Stimulated activated CD4-positive, alpha-beta T cell treated with anti-CD3 and anti-CD28 coated beads, Interleukin-1b, Interleukin-23, amount 100 ng/mL, for 1 hour (primary cell): ENCODE measurements at places on chromosomes 1 and 21.

DNA sequence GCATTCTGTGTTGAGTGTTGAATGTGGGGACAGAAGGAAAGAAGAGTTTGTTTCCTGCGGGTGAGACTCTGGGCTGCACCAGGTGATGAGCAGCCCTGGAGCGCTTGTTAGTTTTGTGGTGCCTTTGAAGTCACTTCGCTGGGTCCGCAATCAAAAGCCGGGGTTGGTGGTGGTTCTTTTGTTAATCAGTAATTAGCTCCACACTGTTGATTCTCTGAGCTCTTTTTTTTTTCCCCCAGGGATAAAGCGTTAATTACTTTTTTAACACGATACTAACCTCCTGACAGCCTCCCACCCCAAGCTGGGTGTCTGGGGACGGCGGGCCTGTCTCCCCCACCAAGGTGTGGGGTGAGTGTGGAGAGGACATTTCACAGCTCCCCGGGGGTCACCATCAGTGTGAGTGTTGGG lies 56.6 kb downstream of the AGPAT3 start:
- DNase-seq = no peak

DNA sequence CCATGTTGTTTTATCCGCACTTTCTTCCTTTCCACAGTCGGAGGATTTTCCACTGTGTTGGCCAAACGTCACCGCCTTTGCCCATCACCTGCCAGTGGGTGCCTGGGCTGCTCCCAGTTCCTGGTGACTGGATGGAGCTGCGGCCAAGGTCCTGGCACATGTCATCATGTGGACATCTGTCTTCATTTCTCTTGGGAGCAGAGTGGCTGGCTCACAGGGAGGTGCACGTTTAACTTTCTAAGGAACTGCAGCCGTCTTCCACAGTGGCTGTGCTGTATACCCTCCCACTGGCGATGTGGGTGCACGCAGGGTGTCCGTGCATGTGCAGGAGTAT lies 19.5 kb upstream of the RNF223 start:
- no peak for DNase-seq

GRCh38 chr1:206486995-206487788 lies 16.9 kb downstream of the IKBKE start:
- DNase-seq = no peak

- DNase-seq = no peak
These were observed 36.3 kb upstream of the C1orf21 start for GRCh38 chr1:184350573-184350972.

- no peak for DNase-seq
These were observed 9.4 kb downstream of the C1orf174 start for GRCh38 chr1:3890389-3891328.

GRCh38 chr1:25111706-25112105 lies 120.6 kb downstream of the SYF2 start:
- DNase-seq = no peak

DNA sequence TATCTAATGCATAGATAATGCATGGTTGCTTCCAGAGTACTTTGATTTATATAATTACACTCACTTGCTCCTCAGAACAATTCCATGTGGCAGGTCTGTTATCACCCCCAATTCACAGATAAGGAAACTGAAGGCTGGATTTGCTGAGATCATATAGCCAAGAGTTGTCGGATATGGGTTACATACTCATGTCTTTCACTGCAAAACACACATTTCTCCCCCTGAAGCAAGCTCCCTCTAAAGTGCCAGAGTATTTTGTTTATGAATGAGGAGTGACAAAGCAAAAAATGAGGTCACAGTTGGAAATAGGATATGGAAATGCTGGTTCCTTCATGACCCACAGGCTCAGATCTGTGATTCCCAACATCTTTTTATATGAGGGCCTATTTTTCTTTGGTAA lies 134.2 kb downstream of the ROR1 start:
- no peak for DNase-seq

- DNase-seq = no peak
These were observed 65.1 kb downstream of the IER5 start for GRCh38 chr1:181153634-181153961.

DNA sequence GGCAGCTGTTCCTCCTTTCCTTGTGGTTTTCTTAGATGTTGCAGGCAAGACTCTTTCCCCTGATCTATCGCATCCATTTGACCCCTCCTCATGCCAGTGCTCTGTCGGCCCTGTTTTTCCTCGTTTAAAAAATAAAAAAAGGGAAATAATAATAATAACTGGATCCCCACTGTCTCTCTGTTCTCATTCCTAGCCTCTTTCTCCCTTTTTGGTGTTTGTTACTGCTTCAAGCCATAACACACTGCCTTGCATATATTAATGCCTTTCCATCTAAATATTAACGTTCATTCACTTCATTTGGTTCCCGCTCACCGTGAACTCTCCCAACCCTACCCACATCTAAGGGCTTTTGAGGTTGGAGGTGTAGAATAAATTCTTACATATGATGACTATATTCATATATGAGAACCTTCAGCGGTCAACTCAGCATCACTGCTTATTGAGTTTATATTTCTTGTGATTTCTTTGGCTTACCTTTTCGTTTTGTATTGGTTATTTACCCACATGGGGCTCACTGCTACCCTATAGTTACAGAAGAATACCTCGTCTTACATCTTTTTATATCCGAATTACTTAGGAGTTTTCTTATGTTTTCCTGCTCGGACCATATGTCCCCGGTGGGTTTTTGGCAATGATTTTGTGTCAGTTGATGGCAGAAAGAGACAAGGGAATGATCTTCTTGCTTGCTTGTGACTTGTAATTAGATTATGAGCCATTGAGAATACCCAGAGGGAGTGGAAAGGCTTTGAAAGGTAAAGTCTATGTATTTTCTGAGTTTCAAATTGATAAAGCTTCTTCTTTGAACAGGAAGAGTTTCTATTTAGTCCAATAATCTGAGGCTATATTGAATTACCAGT lies 805 bp downstream of the ATG4C start:
- no peak for DNase-seq

DNA sequence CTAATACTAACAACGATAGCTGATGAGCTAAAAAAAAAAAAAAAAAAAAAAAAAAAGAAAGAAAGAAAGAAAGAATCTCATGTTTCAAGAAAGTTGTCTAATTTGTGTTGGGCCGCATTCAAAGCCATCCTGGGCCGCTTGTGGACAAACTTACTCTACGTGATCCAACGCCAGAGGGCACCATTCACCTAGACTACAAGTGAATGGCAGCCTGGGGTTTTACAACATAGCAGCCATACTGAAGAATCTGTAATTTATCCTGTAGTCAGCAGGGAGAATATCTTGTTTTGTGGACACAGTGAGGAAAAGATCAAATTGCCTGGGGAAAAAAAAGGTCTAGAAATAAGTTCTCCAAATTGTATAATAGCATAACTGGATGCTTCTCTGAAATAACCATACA lies 47.0 kb downstream of the CYP2J2 start:
- DNase-seq = no peak

GRCh38 chr1:172105230-172105629 lies 263.9 kb downstream of the DNM3 start:
- no peak for DNase-seq

- DNase-seq = no peak
These were observed 80.0 kb upstream of the C1orf105 start for GRCh38 chr1:172340520-172340919.

- no peak for DNase-seq
These were observed 39.5 kb upstream of the CR2 start for GRCh38 chr1:207414606-207415108.

- no peak for DNase-seq
These were observed 8.8 kb upstream of the COL16A1 start for GRCh38 chr1:31712630-31713029.

GRCh38 chr1:74726063-74726462 lies 6.8 kb downstream of the CRYZ start:
- DNase-seq = no peak

GRCh38 chr1:115452600-115453329 lies 114.7 kb upstream of the NGF start:
- no peak for DNase-seq

DNA sequence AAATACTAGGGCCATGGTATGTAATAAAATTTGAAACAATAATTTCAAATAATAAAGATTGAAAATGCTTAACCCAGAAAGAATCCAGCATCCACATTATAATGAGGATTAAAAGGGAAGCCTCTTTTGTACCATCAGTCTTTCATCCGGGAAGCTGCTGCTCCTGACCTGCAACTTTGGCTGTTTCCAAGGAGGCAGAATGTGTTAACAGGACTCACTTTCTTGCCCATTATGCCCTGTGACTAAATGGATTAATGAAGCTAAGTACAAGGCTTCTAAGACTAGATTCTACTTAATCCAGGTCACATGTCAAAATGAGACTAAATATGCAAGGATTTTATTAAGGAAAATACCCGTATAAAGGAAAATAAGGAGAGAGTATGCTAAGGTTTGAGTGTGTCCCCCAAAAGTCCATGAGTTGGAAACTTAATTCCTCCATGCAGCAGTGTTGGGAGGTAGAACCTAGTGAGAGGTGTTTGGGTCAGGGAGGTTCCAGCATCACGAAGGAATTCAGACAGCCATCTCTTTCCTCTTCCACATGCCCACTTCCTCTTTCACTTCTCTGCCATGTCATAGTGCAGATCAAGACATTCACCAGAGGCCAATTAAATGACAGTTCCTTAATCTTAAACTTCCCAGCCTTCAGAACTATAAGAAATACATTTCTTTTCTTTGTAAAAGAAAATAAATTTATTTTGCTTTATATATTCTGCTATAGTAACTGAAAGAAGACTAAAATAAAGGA lies 27.7 kb downstream of the FMO2 start:
- DNase-seq = no peak

DNA sequence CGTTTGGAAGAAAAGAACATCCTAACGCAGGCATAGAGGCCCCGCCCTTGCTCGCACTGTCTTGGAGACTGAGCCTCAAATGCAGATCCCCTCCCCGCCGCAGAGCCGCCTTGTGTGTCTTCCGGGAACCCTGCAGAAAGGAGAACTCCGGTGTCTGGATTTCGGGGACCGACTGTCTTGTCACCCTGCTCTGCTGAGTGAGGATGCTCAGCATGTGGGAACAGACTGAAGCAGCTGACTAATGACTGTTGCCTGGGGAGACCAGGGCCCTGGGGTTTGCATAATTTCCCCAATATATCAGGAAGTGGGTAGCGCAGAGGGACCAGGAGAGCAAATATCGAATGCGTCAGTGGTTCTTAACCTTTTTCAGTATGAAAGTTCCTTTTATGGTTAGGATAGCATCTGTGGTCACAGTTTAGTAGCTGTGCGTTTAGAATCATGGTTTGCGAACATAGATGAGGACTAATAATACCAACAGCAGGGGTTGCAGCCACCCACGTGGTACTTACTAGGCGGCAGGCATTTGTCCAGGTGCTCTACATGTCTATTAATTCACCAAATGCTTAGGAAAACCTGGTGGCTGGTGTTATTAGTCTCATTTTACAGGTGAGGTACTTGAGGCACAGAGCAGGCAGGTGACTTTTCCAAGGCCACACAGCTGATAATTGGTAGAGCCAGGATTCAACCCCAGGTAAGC lies 14.3 kb downstream of the GPR137B start:
- DNase-seq = no peak

GRCh38 chr1:206866062-206866461 lies 639 bp downstream of the IL20 start:
- no peak for DNase-seq

DNA sequence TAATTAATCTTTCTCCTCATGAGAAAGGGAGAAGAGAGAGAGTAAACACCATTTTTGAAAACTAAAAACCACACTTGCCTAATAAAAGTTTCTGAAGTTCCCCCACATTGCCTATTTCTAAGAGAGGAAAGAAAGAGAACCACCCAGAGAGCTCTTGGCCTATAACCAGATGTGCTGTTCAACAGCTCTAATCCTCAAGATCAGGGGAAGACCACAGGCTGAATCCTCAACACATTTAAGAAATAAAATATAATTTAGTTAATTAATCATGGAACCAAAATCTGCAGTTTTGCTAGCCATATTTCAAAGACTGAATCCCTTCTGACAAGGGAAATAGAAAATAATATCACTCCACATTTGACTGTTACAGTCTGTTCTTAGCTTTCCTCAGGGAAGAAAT lies 11.9 kb downstream of the PRRX1 start:
- DNase-seq = no peak

DNA sequence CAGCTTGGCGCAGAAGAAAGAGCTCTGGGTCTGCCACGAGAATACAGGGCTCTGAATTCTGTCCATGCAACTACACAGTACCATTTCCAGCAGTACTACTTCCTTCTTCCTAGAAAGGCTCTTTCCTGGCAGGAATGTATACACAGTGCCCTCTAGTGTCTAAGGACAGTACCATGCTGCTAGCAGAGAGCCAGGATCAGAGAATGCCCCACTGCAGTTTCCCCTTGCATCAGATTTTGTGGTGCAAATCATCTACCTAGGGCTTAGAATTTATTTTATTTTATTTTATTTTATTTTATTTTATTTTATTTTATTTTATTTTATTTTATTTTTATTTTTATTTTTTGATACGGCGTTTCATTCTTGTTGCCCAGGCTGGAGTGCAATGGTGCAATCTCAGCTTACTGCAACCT lies 50.8 kb downstream of the PAX7 start:
- no peak for DNase-seq

GRCh38 chr1:48643193-48643592 lies 133.5 kb downstream of the BEND5 start:
- DNase-seq = no peak

- DNase-seq = no peak
These were observed 77.5 kb upstream of the KCNK2 start for GRCh38 chr1:215005078-215005477.

- DNase-seq = no peak
These were observed 25.9 kb downstream of the SHISA4 start for GRCh38 chr1:201914456-201915235.

- DNase-seq = no peak
These were observed 12.6 kb upstream of the NUP210L start for GRCh38 chr1:154167461-154167860.

DNA sequence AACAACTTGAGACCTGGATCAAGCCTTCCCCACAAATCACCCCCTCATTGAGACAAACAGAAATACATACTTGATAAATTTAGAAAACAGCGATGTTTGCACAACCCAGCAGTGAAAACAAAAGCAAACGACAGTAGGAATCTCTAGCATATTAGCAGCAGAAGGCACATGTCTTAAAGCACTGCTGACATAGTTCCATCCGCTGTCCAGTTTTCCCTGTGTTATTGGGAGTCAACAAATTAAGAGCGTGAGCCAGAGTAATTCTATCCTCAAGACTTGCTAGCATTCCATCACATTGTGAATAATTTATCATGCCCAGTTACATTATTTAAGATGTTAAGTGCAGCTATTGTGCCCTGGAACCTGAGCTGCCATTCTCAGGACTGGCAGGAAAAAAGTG lies 55.3 kb downstream of the IGSF5 start:
- no peak for DNase-seq

GRCh38 chr21:29064850-29065481 lies 8.5 kb downstream of the CCT8 start:
- no peak for DNase-seq

DNA sequence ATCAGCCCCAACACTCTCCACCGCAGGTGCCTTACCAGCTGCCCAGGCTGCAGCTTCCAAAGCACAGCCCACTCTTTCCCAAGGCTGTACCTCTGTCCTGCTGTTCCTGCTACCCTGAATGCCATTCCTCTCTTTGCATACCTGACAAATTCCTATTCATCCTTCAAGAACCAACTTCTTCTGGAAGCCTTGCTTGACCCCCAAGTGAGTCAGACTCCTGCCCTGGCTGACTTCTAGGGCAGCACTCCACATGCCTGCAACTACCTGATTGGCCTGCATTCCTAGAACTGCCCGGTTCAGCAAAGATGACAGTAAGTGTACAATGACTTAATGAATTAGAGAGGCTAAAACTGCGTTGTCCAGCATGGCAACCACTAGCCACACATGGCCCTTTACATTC lies 20.8 kb upstream of the PDZK1IP1 start:
- DNase-seq = no peak

- no peak for DNase-seq
These were observed 7.4 kb upstream of the MOB3C start for GRCh38 chr1:46623743-46624644.

- DNase-seq = no peak
These were observed 18.0 kb downstream of the KIAA0319L start for GRCh38 chr1:35539073-35539823.
